ENCODE measurements at places on chromosomes 13 and 19.

DNA sequence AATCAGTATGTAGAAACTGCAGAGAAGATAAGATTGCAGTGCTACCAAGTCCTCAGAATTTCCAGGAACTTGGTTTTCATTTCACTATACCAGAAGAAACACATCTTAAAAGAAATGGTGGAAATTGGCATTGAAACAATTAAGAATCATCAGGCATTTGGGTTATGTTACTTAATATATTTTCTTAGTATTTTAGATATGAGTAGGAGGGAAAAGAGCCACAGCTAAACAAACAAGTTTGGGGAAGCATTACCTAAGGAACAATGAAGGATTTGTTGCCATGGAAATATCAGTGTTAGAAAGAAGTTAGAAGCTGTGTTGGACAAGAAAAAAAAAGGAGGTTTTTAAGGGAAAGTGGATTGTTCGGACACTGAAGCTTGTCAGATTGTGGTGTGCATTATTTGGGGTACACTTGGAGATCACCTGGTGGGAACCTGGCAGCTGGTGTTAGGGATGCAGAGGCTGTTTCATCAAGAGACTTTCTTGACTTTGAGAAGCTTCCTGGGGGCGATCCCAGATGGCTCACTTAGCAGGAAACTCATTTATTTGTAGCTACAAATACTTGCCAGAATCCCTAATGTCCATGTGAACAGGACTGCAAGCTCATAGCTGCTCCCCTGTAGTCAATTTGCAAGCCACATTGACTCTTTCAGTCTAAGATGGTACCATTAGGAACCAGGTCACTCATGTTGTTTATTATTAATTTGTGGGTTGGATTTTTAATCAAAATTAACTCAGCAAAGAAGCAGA is 246.7 kb downstream of the RFC3 start:
- DNase-seq, result no peak

- no peak for DNase-seq
Measured at GRCh38 chr13:65763811-65764210, 1466.3 kb downstream of the PCDH9 start.

- no peak for DNase-seq
Measured at GRCh38 chr13:67841071-67841470, 610.9 kb upstream of the PCDH9 start.

DNA sequence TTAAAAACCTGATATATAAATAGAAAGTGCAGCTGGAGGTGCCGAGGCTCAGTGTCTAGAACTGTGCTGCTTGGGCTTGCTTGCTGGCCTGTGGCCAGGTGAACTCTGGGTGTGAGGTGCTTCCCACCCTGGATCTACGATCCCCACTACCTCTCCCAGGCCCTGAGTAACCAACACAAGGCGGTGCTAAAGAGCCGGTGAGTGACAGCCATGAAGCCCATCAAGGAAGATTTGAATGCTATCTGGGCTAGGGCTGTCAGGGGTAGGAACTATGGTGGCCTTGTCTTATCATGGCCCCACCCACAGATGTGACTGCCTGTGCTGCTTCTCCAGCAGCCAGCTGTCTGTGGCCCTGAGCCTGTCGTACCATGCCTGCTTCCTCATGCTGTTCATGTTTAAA is 25.6 kb upstream of the ZNF91 start:
- no peak for DNase-seq

DNA sequence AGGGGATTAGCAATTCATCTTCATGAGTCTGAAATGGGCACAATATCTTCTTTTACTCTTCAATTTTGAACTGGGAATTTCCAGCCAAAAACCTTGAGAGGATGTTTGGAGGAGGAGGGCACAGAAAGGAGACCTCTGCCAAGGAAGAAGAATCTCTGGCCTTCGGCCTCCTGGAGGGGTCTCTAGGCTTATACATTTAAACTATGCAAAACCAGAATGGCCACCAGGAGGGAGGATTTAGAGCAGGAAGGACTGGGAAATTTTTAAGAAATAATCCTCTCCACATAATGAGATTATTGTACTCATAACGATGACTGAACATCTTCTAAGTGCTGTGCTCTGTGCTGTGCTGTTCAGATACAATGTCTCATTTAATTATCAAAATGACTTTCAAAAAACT is 325.9 kb downstream of the NDFIP2 start:
- no peak for DNase-seq

All from AG20443 (cell line).